ENCODE measurements at places on chromosomes 3 and 15.

- no peak for DNase-seq
Observed at GRCh38 chr3:152404976-152405375, 136.2 kb downstream of the MBNL1 start.

DNA sequence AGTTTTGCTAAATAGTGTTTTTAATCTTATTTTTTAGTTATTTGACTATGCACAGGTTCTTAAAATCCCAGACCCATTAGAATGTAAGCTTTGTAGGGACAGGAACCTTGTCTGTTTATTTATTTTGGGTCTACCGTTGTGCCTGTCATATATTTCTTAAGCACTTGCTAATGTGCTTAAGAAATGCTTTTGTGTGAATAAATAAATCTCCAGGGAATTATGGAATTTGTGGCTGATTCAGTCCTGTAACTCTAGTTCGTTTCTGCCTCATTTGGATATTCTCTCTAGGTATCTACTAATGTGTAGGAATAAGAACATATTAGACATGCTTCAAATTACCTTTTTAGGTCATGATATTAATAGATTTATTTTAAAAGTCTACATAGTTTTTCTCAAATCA is 161.6 kb downstream of the LPP start:
- no peak for DNase-seq

- no peak for DNase-seq
Observed at GRCh38 chr3:11907667-11908660, 61.3 kb upstream of the TAMM41 start.

- no peak for DNase-seq
Observed at GRCh38 chr3:146071632-146072031, 89.4 kb downstream of the PLOD2 start.

DNA sequence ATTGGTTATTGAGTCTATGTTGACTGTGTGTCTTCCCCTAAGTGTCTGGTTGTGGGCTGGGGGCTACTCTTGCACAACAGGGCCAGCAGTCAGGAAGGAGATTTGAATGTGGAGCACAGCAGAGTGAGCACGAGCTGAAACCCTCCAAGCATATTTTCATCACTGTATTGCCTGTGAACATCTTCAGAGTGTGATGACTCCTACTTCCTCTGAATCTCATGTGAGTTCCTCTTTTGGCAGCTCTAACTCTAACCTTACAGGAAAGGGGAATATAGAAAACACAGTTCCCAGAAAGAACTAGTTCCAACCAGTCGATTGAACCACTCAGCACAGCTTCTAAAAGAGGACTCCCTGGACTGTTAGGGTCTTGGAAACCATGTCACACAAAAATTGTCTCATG is 211.6 kb downstream of the RAP2B start:
- DNase-seq: no peak

- peak; percentile 67 for DNase-seq
Observed at GRCh38 chr15:89051875-89052274, 36.4 kb upstream of the ABHD2 start.

DNA sequence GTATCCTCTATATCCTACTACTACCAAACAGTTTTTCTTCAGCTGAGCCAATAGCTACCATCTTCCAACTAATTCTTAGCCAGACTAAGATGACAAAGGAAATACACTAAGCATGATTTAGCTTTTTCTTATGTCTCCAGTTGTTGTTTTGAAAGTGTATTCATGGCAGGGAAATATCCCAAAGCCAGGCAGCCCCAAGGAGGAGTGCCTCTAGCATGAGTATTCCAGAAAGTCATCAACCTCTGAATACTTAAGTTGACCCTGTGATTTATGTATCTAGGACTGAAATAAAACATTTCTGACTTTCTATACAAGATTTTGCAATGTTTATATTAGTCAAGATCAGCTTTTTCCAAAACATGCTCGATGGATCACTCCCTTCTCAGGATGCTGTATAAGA is 449.1 kb downstream of the IL5RA start:
- DNase-seq: no peak

DNA sequence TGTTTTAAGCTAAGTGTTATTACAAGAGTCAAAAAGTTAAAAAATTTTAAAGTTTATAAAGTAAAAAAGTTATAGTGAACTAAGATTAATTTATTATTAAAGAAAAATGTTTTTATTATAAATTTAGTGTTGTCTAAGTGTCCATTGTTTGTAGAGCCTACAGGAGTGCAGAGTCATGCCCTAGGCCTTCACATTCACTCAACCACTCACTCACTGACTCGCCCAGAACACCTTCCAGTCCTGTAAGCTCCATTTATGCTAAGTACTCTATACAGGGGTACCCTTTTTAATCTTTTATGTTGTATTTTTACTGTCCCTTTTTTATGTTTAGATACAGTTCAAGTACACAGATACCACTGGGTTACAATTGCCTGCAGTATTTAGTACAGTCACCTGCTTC is 37.2 kb downstream of the EEFSEC start:
- DNase-seq: no peak

GRCh38 chr3:184261270-184261853 is at the start of gene CAMK2N2:
Gene CAMK2N2 (minus strand): TSS chr3:184261553. CDS start chr3:184261285, 268 bp downstream.
- DNase-seq: no peak

DNA sequence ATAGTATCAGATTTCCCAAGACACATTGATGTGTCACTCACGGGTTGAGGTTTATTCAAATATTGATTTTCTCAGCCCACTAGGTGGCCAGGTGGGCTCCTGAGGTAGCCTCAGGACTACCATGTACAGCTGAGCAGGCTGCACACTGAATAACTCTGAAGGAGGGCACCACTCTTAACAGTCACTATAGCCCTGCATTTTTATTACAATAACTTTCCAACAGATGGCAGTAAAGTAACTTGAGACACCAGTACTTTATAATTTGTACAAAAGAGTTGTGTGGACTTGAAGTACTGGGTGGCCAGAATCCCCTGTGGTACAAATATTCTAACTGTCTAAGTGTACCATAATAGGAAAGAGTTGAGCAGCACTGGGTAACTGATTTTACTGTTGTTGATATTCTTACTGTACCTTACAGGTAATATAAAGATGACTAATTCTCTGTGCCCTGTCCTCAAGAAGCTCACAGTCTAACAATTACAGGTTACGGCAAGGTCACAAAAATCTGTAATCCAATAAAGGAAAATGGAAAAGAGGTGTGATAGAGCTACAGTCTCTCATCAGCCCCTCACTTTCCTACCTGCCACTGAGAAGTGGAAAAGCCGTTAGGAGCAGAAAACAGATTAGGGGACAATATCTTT is 76.0 kb downstream of the ETFA start:
- DNase-seq: peak; percentile 27

GRCh38 chr3:135159681-135160247 is 364.7 kb downstream of the EPHB1 start:
- no peak for DNase-seq

DNA sequence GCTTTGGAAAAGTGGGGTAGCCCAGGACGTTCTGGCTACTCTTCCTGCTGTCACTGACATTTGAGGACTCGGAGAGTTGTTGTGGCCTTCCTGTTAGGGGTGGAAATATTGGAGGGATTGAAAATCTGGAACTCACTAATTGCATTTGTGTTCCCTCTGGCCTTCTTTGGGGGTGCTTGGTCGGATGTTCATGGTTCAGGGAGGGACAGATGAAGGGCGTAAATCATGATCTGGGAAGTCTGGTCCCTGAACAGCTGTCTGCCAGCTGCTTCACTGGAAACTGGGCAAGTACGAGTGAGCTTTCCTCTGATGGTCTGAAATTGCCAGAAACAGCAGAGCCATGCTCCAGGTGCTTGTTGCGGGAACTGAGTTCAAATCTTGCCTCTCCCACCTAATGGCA is 327.8 kb upstream of the C2CD4B start:
- DNase-seq: no peak

DNA sequence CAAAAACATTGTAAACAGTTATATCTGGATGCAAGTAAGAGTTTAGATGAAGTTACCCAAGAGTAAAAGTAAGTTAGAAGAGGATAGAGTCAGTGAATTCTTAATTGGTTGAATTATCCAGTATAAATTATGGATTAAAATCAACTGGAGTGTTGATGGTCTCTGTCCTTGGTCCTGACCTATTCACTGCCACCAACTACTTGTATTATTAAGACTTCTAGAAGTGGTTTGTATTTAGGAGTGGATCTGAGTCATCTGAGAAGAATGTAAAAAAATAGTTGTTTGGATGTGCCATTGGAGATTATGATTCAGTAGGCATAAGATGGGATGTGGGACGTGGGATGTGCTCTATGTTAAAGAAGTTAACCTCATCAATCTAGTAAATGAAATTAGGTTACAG is 86.4 kb downstream of the SYNPR start:
- DNase-seq: peak; percentile 57

DNA sequence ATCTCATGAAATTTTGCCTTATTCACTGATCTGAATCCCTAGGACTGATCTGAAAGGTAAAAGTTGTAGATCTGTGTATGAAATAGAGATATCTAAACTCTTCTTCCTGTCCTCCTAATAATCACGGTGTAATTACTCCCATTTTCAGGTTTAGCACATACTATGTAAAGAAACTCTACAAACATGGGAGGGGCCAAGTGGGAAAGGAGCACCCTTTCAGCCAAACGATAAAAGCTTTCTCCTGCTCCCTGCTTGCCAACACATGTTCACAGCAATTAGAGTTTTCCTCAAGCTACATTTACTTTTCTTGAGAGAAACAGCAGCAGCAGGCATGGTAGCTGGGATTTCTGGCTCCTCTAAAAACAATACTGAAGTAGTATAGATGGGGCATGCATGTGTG is 71.6 kb downstream of the CHAC1 start:
- no peak for DNase-seq

DNA sequence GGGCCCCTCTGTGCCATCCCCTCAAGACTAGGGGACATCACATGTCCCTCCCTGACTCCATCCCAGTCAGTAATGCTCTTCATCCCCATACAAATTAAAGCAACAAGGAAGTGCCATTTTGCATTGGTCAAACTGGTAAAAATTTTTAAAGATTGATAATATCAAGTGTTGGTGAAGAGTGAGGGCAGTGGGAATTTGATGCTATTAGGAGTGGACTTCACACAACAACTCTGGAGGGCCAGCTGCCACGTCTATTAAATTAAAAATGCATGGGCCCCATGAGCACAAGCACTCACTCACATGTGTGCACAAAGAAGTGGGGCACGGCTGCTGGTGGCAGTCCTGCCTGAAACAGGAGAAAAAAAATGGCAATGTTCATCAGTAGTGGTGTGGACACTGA is 47.8 kb downstream of the DNAJB8 start:
- no peak for DNase-seq

DNA sequence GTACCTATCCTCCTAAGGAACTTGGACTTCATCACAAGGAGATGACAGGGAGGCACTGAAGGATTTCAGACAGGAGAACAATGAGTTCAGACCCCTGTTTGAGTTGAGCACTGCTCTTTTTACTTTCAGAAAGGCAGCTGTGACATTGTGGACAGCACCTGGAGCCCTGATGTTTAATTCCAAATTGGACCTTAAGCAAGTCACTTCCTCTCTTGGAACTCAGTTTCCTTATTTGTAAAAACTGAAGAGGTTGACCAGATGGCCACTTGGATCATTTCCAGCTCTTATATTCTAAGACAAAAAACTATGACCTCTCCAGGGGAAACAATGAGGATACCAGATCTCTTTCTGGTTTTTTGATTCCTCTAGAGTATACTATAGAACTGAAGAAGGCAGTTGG is 34.1 kb upstream of the SMAD3 start:
- no peak for DNase-seq

- DNase-seq: no peak
Observed at GRCh38 chr15:58313304-58313703, 118.5 kb upstream of the LIPC start.

DNA sequence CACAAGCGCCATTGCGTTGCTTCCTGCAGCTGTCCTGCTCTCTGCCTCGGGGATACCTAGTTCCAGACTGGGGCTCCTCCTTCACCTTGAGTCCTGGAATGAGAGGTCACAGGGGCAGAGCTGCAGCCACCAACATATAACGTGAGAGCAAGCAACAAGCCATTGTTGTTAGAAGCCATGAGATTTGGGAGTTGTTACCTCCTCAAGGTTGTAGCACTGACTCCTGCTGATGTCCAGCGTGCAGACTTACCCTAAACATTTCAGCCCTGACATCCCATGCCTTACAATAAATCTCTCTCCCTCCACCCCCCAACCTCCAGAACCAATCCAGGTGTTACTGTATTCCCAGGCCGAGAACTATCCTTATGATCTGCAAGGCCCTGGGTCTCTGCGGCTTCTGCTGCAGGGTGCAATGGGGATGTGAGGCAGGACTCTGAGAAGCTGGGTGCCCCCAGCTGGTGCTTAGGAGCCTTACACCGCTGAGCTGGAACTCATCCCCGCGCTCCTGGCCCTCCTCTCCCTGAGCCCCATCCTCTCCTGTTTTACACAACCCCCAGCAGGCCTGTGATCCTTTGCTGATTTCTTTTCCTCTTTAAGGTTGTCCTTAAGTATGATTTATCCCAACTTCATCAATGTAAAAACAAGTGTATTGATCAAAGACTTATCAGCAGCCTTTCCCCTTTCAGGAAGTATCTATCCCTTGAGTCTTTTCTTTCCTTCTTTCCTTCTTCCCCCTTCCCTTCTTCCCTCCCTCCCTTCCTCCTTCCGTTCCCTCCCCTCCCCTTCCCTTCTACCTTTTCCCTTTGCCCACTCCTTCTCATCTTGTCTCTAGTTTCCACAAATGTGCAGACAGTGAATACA is 84.2 kb upstream of the ABHD2 start:
- no peak for DNase-seq

- no peak for DNase-seq
Observed at GRCh38 chr3:174955513-174956016, 96.4 kb downstream of the NAALADL2 start.

- DNase-seq: no peak
Observed at GRCh38 chr15:76803049-76803571, 102.0 kb downstream of the SCAPER start.

DNA sequence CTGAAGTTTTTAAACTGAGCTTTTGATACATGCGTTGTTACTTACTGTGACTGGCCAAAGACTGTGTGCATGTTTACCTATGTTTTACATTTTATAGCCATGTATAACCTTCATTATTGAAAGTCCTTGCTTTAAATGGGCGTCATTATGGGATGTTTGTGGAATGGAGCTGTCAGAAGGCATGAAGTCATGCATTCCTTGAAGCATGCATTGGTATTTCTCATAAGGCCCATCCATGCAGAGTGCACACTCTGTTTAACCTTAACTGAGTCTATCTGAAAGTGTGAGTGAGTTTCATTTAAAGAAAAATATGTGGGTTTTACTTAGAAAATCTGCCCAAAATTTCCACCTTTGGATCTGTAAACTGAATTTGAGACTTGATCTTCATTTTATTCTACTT is 51.1 kb downstream of the PSMD6 start:
- peak; percentile 57 for DNase-seq

- DNase-seq: peak; percentile 11
Observed at GRCh38 chr15:81939604-81940440, 106.0 kb downstream of the MEX3B start.

GRCh38 chr3:35292568-35292967 is 346.8 kb upstream of the ARPP21 start:
- DNase-seq: no peak

GRCh38 chr15:52466134-52466701 is 62.5 kb downstream of the MYO5A start:
- no peak for DNase-seq

- DNase-seq: peak; percentile 96
Observed at GRCh38 chr3:190076601-190077394, 43.9 kb downstream of the P3H2 start.
